ENCODE measurements at places on chromosomes 3 and 15.

DNA sequence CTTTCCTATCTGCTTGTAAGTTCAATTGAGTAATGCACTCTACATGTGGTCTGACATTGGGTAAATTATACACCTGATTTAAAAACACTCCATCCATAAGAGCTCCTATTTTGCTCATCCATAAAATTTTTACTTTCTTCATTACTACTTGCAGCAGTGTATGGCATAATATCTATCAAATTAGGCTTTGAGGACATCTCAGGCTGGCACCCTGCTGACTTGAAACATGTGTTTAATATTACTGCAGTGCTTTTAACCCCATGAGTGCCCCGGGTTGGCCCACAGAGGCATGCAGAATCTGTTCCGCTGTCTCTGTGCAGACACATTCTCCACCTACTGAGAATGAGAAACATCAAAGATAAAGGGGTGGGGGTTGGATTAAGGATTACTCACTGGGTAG lies 249.9 kb upstream of the DNAJC19 start:
- no peak for DNase-seq

DNA sequence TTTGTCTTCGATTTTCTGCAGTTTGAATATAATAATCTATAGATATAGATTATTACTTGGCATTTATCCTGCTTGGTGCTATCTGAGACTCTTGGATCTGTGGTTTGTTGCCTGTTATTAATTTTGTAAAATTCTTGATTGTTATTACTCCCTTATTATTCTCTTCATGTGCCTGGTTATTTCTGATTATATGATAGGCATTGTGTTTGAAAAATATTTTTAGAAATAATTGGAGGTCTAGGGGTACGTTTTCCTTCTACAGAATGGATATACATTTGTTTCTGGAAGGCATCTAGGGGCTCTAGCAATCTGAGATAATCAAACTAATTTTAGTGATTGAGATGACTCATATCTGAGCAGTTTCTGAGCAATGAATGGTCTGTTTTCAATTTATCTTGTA lies 14.9 kb upstream of the CELF6 start:
- no peak for DNase-seq

- DNase-seq = no peak
These were observed 830.5 kb downstream of the IGSF11 start for GRCh38 chr3:118204052-118204656.

GRCh38 chr3:156816091-156816793 lies 9.9 kb upstream of the LEKR1 start:
- DNase-seq = no peak

GRCh38 chr15:85852969-85853368 lies 58.2 kb upstream of the KLHL25 start:
- DNase-seq = no peak

DNA sequence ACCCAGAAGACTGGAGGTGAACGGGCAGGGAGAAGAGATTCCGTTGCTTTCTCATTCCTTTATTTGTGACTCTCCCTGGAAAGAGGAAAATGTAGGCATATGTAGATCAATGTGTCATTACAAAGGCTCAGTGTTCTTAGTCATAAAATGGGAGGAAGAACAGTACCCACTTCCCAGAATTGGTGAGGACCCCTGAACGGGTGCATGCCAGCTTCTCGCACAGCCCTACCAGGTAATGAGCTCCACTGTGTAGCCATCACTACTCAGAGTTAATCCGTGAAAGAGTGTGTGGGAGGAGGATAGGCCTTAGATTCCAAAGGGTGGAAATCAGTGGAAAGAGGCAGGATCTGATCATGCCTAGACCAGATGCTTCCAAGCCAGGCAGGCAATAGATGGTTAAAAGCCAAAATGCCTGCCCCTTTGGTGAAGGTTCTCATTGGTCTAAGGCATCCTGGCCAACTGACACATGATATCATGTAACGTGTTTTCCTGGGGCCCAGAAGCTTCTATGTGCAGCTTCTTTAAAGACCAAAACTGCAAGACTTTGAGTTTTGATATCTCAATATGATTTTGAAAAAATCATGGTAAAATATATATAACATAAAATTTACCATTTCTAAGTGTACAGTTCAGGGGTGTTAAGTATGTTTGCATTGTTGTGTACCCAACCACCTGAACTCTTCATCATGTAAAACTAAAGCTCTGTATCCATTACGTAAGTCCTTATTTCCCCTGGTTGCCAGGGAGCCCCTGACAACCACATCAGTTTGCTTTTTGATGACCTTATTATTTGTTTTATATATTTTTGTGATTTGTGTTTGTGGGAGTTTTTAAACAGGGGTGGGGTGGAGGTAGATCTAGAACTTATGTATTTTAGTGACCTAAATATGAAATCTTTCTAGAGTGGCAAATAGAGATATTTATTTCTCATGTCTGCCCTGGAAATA lies 402.2 kb upstream of the CFAP20DC start:
- DNase-seq = no peak

GRCh38 chr3:100230710-100231109 lies 30.1 kb upstream of the TBC1D23 start:
- no peak for DNase-seq

GRCh38 chr3:72756900-72757299 lies 91.3 kb downstream of the SHQ1 start:
- no peak for DNase-seq

GRCh38 chr15:67177752-67178151 lies 76.7 kb downstream of the AAGAB start:
- no peak for DNase-seq

DNA sequence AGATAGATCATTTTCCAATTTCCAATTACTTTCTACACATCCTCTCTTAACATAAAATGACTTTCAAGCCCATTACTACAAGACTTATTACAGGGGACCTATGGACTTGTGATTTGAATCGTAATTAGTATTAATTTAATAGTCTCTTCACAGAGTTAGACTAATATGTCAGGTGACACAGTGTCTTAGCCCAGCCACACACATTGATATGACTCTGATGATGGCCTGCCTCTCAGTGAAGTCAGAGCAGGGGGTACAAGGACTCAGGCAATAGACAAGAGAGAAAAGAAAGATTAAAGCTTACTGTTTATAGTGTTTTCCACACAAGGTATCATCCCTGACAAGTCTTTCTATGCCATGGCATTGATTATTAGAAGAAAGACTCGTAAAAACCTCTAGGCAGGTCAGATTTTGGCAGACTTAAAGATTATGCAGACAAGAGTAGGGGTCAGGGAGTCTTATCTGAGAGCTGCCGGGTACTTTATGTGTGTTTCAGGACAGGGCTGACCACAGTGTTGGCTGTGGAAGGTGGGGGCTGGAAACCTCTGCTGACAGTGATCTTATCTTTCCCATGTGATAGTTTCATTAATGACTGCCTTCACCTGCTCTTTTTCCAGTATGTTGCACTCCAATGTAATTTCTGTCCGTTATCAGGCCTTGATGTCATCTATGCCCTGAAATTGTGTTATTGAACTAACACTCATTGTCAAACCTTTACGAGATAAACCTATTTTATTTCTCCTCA lies 50.1 kb downstream of the B3GALNT1 start:
- no peak for DNase-seq

GRCh38 chr3:11400213-11400612 lies 128.0 kb downstream of the ATG7 start:
- no peak for DNase-seq

GRCh38 chr3:142926368-142926944 lies 37.0 kb downstream of the PAQR9 start:
- no peak for DNase-seq

DNA sequence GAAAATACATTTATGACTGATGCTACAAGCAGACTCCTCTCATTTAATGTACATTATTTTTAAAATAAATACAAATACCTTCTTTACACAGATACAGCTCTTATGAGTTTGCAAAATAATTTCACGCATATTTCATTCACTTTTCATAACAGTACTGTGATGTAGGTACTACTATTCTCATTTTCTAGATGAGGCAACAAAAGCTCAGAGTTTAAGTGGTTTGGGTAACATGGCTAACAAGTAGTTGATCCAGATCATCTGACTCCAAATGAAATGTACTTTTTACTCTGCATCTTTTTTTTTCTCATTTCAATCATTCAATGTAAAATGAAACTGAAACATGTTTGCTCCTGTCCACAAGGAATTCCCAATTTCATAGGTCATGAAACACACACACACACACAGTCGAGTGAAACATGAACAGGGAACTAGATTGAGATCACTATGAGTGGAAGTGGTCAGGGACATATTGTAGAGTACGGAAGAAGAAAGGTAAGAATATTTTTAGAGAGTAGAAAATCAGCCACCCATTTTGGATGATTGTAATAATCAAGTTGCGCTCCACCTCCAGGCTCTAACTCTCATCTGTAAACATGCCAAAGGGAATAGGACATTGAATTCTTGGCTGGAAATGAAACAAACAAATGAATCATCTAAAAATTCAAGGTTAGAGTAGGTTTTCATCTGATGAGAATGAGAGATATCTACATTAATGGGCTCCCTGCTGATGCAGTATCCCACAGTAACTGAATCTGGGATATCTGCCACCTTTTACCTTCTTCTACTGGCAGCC lies 92.4 kb downstream of the CLDN1 start:
- peak; percentile 17 for DNase-seq

DNA sequence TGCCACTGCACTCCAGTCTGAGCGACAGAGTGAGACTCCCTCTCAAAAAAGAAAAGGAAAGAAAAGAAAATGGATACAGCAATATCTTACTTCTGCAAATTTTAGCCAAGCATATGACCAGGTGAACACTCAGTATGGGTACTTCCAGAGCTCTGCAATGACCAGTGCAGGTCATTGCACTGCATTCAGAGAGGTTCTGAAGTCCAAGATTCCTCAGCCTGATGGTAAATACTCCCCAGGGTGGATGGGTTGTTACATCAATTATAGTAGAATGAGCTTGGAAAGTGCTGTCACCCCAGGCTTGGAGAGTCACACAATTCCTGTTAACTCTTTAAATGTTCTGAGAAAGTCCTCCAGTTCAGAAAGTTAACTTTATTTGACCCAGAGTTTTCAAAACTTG lies 103.7 kb downstream of the RPLP1 start:
- no peak for DNase-seq

DNA sequence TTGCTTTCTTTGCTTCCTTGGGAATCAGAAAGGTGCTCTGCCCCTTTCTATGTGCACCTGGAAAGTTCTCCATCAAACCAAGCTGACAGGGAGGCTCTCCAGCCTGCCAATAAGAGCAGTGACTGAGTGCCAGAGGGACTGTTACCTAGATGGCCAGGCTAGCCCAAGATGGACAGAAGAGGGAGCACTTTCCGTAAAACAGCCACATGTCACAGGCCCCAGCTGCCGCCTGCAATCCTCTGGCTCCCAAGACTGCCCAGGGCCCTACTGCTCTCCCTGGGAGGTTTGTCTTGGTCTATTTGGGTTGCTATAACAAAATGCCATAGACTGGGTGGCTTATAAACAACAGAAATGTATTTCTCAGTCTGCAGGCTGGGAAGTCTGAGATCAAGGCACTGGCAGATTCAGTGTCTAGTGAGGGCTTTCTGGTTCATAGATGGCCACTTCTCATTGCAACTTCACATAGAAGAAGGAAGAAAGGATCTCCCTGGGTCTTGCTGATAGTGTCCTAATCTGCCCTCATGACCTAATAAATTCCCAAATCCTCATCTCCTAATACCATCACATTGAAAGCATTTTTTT lies 72.3 kb downstream of the TAMM41 start:
- no peak for DNase-seq

DNA sequence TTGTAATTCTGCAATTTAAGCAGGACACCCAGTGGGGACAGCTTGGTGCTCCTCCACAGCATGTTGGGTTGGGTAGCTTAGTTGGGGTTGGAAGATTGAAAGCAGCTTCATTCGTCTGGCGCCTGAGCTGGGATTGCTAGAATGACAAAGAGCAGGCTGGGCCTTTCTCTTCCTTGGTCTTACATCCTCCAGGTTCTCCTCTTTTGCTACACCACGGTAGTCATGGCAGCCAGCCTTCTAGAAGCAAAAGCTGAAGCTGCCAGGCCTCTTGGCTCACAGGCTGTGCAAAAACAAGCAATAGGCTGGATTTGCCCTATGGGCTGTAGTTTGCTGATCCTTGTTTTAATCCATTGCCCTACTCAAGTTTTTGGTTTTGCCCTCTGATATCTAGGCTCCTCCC lies 3.2 kb upstream of the ANXA2 start:
- no peak for DNase-seq

GRCh38 chr3:149608987-149609386 lies 48.8 kb downstream of the WWTR1 start:
- DNase-seq = no peak

- no peak for DNase-seq
These were observed 68.4 kb upstream of the MCTP2 start for GRCh38 chr15:94162939-94163338.

GRCh38 chr3:129608087-129608935 lies 1.8 kb upstream of the PLXND1 start:
- DNase-seq = no peak

DNA sequence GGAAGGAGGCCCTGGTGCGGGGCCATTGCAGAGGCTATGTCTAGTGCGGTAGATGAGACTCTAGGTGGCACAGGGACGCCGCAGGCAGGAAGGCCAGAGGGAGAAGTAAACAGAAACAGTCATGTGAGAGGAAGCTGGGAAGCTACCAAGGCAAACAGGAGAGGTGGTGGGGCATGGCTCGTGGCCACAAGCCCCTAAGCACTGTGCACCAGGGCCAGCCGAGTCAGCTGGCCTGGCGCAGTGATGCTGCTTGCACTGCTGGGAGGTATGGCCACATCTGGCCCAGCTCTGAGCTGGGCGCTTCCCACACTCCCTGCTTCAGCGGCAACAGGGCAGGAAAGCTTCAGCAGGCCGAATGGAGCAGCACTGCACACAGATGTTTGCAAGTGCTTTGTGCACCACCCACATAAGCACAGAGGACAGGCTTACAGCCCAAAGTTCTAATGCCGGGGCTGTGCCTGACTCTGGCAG lies 76.6 kb downstream of the SRGAP3 start:
- DNase-seq = no peak

DNA sequence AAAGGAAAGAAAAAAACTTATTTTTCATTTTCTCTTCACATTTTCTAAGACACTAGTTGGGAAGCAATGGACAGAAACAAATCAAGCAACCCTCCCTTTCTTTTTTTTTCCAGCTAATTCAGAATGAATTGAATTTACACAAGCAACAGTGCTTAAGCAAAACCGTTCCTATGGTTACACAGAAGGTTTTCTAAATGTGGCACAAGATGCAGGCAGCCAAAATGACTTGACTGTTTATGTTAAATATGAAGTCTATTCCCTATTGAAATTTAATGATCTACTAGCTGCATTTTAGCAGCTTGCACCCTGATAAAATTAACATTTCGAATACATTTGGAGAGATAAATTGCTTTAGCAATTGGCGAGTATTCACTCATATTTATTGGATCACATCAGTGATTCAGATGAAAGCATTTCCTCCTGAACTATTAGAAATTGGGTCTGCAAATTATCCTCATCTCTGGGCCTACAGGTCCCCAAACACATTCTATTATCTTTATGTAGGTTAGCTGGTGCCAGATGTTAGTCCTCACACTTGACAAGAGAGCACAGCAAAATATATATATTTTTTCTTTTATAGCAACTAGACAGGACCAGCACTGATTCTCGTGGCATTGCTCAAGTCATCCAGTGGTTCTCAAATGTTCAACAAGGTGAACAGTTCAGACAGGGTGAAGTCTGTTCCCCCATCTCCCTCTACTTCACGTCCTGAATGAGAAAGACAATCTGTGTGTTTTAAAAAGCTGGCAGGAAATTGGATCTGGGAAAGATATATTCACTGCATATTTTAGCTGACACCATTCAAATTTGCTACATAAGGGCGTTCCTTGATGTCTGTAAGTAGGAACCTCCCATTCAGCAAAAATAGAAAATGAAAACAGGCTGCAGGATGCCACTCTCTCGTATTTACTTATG lies 463.6 kb upstream of the KCNMB2 start:
- no peak for DNase-seq

Measured in skeletal muscle cell (primary cell).